ENCODE measurements at places on chromosomes 2 and 18. TPM values are rescaled to one million over a fixed set of nuclear protein-coding genes. Genes with fewer than 3 reads are reported as not detected.
A peak's percentile ranks its signal among the peaks of the same experiment; 100 is the strongest.

- peak; percentile 88 for DNase-seq
These were observed 54.3 kb downstream of the PKDCC start for GRCh38 chr2:42102024-42102590.

DNA sequence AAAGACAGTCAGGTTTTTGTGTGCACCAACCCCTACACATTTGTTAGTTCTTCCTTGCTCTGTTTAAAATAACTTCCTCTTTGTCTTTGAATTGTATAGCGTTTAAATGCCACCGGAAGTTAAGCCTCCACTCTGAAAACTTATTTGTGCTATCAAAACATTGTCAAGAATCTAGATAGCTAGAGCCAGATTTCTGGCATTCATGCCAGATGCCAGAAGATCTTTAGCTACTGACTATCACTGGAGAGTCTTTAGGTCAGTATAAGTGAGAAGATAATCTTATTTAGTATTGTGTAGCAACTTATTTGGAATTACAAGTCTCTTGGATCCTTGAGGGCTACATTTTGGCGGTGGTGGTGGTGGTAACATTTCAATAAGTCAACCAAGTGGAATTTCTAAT lies 63.4 kb upstream of the ADAM23 start:
- no peak for DNase-seq

Gene RGPD4
- not detected for total RNA-seq

Gene MLPH
- total RNA-seq: not detected

Gene TIMM21
- 42.1 TPM for total RNA-seq

DNA sequence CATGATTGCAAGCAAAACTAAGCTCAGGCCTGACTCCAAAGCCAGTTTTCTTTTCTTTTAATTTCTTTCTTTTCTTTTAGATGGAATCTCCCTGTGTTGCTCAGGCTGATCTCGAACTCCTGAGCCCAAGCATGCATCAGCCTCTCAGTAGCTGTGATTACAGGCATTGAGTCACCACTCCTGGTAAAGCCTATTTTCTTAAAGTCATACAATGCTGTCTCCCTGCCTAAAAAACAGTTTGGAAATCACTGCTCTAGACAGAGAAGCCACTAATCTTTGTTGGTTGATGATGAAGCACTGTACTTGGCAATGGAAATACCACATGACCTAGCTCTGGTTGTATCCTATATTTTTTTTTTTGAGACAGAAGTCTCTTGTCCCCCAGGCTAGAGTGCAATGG lies 33.1 kb upstream of the ZNF532 start:
- DNase-seq: no peak

Gene ERCC3
- total RNA-seq: 59.4 TPM

GRCh38 chr18:28905509-28905908 lies 728.6 kb upstream of the CDH2 start:
- no peak for DNase-seq

Gene HOXD12
- total RNA-seq: not detected

GRCh38 chr2:41774011-41774605 lies 273.7 kb upstream of the PKDCC start:
- no peak for DNase-seq

GRCh38 chr2:82656420-82656819 lies 1802.7 kb downstream of the SUCLG1 start:
- no peak for DNase-seq

DNA sequence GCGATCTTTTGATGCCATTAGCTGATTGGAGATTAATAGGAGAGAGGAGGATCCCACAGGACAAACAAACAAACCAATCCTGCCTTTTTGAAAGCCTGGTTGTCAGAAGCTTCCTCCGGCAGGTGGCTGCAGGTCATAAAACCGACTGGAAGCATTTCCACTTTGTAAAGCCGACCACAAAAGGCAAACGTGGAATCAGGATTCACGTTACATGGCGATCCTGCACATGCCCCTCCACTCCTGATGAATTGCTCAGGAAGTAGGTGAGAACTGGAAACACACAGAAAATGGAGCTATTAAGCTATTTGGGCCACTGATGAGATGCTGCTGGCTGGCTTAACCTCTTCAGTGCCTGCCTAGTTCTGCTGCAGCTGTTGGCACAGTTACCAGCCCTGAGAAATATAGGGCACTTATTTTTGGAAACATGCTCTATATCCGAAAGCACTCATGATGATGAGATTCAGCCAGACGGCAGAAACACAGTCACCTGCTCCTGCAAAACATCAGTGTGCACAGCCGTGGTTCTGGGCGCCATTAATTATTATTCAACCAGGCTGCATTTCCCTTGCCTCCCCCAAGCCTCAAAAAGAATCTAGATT lies 110.3 kb upstream of the ST6GAL2 start:
- no peak for DNase-seq

DNA sequence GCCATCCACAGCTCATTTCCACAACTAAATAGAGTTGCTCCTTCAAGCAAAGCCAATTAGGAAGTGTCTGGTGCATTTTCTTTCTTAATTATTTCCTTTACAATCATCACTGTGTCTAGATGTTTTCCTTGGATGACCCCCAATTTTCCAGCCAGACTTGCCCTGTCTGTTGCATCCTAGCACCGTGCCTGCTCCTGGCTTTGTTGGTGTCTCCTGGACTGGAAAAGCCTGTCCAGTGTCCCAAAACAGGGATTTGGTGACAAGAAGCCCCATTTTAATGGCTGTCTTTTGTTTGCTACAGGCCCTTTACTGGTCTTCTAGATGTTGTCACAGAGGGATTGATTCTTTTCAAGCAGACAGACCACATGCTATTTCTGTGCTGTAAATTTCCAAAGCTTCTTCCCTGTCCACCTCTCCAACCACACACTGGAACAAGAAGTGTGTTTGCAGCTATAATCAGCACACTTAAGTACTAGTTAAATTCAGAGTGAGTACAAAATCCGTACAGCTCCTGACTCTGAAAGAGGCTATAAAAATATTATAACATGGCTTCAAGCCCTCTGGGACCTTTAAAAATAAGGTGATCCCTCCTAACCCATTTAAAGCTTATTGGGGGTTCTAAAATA lies 38.4 kb downstream of the RNF144A start:
- DNase-seq: no peak

DNA sequence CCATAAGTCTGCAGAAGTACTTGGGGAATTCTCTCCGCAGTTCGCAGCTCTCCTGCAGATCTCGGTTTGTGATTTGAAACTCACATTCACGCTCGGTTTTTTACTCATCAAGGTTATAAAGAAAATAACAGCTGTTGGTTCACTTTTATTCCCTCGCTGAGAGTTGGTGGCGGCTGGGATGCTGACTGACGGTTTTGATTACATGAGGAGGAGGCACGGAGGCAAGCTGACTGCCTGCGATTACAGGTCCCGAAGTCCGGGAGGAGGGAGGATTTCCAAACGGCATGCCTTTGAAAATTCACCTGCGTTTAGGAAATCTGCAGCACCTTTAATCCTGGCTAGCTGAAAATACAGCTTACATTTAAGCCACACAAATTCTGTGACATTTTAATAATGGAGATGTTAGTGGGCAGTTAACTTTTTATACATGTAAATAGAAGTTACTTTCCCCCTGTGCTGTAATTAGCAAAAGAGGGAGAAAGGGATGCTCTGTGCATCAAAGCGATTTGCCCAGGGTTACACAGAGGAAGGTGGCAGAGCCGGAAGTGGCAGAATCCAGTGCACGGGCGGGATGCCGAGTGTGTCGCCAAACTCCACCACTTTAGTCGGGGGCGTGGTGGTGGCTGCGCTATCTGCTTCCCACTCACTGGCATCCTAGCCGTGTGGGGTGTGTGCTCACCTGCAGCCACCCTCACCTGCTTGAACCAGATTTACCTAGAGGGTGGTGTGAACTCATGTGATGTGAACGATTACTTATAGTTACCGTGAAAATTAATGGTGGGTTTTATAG lies 14.7 kb downstream of the AGAP1 start:
- no peak for DNase-seq

DNA sequence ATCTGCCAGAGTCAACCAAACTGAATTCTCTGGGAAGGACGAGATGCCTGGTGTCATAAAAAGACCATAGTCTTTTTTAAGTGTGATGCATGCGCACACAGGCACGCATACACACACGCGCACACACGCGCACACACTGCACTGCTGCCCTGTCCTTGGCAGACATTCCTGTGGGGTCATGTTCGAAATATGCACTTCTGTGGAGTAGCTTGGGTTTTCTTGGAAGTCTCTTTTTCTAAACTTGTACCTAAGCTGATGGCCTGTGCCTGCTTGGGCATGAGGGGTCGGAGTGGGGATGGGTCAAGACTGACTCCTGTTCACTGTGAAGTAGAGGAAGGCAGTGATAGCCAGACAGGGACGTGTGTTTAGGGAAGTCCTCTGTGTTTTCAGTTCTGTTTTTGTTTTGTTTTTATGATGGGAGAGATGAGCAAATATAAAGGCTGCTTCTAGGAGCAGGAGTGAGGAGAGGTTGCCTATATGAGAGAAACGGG lies 4.0 kb upstream of the RMC1 start:
- no peak for DNase-seq

DNA sequence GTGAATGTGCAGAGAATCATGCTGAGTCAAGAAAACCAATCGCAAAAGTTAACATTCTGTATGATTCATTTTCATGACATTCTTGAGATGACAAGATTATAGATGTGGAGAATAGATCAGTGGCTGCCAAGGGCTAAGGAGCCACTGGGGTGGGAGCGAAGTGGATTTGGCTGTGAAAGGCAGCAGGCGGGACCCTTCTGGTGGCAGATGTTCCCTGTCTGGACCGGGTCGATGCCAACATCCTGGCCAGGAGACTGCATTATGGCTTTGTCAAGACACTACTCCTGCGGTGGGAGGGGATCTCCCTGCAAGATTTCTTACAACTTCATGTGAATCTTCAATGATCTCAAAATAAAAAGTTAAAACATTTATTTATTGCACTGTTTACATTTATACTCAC lies 427.9 kb downstream of the GALR1 start:
- no peak for DNase-seq

GRCh38 chr18:70068981-70069380 lies 121.3 kb upstream of the CD226 start:
- DNase-seq: no peak

DNA sequence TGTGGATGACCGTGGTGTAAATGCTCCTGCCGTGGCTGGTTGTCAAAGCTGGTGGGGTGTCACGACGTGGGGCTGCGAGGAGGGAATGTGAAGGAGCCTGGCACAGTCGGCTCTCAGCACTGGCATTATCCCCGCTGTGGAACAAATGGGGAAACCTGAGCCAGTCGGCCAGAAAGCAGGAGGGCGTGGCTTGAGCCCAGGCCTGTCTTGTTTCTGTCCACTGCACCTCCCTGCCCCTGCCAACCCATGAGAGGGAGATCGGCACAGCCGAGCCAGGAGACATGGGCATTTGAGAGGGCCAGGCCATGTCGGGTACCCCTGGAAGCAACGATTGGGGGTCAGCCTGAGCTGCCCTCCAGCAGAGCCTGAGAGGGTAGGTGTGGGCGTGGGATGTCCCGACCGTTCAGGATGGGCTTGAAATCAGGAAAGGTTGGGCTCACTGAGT lies 44.5 kb downstream of the PDIA6 start:
- DNase-seq: no peak

GRCh38 chr18:7272311-7273049 lies 41.6 kb downstream of the LRRC30 start:
- no peak for DNase-seq

DNA sequence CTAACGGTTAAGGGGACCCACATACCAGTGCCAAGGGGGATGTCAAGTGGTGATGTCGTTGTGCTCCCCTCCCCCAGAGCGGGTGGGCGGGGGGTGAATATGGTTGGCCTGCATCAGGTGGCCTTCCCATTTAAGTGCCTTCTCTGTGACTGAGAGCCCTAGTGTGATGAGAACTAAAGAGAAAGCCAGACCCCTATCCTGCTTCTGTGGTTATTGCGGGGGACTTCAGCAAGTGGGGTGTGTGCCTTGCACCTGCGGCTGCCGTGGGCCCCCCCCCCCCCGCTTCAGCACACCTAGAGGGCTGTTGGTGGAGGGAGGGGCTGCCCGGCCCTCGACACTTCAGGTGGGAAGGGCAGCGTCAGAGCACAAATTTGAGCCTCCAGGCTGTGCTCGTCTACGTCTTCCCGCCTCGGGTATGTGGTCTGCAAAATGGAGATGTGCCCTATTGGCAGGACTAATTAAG lies 6.1 kb downstream of the CTDSP1 start:
- no peak for DNase-seq

Gene SKOR2
- not detected for total RNA-seq

Data from activated CD8-positive, alpha-beta T cell treated with anti-CD3 and anti-CD28 coated beads, Interleukin-2, amount 10 ng/mL, durations not matched to agents 7 days and 5 days (primary cell).